ENCODE measurements at places on chromosomes 4 and X.

- peak; percentile 22 for DNase-seq
Measured at GRCh38 chr4:61202638-61203435, 2.7 kb downstream of the ADGRL3 start.

DNA sequence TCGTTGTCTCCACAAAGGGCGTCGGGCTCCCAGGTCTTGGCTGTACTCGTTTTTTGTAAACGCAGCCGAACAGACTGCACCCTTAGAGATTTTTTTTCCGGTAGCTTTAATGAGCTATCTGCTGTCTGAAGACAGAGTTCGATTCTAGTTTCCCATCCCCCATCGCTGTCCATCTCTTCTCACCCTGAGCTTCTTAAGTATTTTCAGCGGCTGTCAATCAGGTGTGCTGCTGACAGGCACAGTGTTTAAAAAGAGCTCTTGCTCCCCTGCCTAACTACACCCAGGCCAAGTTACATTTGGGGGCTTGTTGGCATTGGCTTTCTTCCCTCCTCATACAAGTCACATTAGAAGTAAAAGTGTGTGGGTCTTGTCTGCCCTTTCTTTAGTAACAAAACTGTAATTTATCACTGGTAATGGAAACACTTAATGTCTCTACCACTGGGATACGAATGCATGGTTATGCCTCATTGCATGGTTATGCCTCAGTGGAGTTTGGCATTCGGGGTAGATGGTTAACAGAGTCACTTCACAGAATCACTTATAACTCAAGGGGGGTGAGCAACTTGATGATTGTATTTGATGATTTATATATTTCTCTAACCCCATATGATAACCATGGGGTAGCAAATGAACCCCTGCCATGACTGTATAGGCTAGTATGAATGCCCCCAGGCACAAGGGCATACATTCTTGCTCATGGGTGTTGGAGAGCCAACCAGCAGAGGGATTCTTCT, 1.4 kb upstream of the ARHGAP6 start:
- DNase-seq: no peak

- no peak for DNase-seq
Measured at GRCh38 chr4:26896636-26897035, 36.0 kb downstream of the STIM2 start.

- no peak for DNase-seq
Measured at GRCh38 chr4:83019794-83020494, 9.3 kb upstream of the LIN54 start.

DNA sequence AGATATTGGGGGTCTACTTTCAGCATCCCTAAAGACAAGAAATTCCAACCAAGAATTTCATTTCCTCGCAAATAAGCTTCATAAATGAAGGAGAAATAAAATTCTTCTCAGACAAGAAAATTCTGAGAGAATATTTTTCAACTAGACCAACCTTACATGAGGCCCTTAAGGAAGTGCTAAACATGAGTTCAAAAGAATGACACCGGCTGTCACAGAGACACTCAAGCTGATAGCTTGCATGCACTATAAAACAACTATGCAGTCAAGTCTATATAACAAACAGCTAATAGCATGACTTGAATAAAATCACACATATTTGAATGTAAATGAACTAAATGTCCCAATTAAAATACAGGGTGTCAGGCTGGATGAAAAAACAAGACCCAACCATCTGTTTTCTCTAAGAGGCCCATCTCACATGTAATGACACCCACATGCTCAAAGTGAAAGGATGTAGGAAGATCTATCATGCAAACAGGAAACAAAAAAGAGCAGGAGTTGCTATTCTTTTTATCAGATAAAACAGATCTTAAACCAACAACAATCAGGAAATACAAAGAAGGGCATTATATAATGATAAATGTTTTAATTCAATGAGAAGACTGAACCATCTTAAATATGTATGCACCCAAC, 27.2 kb downstream of the FAAH2 start:
- DNase-seq: no peak

GRCh38 chrX:147217334-147217733, 402.8 kb upstream of the CXorf51A start:
- DNase-seq: no peak

DNA sequence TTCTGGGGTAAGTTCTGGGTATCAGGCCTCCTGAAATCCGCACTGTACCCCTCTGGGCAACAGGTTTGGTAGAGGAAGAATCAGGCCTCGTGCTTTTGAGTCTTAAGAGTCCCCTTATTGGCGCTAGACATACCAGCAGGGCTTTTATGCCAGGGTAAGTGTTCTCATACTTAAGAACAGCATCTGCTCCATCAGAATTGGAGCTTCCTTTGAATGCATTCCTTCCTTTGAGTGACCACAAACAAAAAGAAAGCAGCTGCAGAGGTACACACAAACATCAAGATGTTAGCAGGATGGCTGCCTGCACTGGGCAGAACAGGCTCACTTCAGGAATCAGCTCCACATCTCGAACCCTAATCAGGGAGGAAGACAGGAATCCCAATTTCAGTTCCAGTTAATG, 156.8 kb downstream of the MGST2 start:
- DNase-seq: no peak

- peak; percentile 32 for DNase-seq
Measured at GRCh38 chr4:169115897-169116254, 105.8 kb upstream of the CBR4 start.

DNA sequence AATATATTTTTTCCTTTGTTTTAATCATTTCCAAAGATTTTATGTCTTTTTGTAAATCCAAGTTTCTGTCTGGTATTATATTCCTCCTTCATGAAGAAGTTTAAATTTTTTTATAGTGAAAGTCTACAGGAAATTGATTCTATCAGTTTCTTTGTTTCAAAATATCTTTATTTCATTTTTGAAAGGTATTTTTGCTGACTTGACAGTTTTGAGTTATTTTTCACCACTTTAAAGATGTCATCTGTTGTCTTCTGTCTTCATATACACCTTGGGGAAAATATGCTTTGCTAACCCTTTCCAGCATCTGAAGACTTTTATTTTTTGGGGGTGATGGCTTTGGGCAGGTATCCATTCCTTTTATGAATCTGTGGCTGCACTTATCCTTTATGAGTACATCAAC, 164.4 kb upstream of the EPHA5 start:
- no peak for DNase-seq

DNA sequence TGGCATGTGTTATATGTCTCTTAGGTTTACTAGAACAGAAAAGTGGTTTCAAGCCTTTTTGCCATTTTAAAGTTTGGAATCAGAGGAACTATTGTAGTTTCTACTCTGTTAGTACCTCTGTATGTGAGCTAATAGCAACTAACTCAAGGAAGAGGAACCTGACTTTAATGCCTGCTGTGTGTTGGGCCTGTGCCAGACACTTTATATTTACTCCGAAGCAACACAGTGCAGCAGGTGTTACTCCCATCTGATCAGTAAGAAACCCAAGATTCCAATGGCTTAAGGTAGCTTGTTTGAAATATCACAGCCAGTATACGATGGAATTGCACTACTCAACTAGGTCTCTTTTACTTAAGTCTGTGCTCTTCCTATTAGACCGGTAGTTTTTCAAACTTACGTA, 79.2 kb downstream of the USP9X start:
- DNase-seq: no peak

DNA sequence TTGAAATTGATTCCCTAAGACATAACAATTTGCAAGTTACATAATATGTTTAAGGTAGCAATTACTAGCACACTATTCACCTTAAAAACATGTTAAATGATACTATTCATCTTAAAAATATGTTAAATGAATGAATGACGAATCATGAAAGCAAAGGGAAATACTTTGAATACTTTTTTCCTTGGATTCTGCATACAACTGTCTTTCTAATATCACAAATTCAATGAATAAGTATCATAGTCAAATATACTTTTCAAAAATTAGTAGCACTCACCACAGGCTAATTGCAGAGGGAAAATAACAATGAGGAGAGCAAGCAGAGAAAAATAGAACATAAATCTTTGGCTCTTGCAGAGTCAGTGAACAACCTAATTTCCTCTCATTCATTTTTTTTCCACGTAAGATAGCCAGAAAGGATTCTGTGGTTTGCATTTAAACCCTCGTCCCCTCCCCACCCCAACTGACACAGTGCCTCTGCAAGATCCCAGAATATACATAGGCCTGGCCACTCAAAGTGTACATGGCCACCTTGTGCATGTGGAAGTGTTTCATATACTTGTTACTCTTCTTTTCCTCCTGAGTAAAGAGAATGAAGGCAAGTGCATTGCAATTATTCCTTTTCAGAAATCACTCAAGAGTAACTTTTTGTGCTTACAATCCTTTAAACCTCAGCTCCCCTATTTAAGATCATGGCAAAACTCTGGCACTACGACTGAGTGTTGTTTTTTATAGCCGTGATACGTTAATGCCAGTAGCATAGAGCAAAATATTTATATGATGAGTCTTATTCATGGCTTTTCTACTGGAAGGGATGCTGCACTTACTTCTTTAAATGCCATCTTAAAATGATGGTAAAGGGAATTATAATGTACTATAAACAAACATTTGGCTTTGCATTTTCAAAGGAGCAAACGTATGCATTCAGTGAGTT, 236.4 kb downstream of the PDGFC start:
- no peak for DNase-seq

DNA sequence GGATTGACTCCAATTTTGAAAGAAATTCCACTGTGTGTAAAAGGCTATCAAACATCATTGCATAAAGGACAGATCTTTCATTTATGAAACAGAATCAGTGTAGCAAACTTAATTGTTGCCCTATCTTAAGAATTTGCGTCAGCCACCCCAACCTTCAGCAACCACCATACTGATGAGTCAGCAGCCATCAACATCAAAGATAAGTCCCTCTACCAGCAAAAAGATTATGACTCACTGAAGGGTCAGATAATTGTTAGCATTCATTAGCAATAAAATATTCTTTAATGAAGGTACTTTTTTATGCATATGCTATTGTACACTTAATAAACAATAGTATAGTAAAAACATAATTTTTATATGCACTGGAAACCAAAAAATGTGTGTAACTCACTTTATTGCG, 15.8 kb upstream of the GRSF1 start:
- no peak for DNase-seq

DNA sequence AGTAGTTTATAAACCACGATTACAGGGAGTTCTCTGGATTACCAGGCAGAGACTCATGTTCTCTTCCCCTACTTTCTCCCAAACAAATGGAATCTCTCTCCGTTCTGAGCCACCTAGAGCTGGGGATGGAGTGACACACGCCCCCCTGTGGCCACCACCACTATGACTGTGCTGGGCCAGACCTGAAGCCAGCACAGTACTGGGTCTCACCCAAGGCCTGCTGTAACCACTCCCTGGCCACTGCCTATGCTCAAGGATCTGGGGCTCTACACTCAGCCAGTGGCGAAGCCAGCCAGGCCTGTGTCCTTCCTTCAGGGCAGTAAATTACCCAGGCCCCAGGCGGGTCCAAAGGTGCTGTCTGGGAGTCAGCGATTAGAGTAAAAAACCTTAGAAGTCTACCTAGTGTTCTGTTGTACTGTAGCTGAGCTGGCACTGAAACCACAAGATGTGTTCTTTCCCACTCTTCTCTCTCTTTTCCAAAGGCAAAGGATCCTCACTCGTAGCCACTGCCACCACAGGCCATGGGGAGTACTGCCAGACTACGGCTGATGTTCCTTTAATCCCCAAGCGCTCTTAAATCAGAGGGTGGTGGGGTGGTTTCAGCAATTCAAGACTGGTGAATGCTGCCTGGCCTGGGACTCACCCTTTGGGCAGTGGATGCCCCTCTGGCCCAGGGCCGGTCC, 412.2 kb upstream of the ARX start:
- DNase-seq: no peak

- no peak for DNase-seq
Measured at GRCh38 chr4:32562010-32562409, 1841.8 kb downstream of the PCDH7 start.

- no peak for DNase-seq
Measured at GRCh38 chr4:160265836-160266235, 1163.0 kb downstream of the RAPGEF2 start.

DNA sequence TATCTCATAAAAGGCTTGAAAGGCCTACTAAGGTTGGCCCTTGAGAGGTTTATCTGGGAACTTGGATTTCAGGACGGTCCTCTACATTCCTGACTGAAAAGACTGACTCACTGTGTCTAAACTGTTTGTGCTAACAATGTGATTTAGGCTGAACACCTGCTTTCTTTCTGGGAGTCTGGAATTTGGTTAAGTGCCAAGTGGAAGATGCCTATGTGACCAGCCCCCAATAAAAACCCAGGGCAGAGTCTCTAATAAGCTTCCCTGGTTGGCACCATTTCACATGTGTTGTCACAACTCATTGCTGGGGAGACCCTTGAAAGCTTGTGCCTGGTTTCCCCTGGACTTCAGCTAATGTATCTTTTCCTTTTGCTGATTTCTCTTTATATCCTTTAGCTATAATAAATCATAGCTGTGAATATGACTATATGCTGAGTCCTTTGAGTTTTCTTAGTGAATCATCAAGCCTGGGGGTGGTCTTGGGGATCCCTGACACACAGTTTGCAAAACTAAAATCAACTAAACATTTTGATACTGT, 55.1 kb downstream of the GPR82 start:
- no peak for DNase-seq

DNA sequence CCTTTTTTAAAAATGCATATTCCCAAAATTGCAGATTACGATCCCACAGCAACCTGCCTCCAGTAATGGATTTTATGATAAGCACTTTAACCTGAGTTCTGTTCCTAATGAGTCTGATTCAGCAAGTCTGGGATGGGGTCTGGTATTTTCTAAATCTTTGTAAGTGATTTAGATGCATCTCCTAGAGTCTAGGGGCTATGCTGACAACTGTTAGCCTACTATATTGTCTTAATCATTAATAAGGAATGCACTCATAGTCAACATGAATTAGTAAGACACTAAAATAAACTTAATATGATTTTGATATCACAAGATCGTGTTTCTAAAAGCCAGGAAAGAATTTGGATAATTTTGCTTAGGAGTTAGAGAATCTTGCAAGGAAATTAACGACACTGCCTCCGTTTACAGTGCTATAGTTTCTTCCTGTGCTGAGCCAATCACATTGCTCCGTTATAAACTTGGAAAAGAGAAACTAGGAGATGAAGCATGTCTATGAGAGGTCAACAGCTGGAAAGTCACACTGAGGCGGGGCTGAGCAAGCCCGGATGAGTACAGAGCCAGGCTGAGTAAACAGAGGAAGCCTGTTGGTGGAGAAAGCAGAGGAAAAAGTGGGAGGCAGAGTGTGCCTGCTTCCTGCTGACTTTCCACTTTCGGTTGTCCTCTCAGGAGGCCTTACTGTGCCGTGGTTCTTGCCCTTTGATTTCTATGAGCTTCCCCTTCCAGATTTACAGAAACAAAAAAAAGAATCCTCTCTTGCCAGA, 5.4 kb downstream of the SCARB2 start:
- peak; percentile 66 for DNase-seq

GRCh38 chrX:23434356-23434884, 99.8 kb downstream of the PTCHD1 start:
- no peak for DNase-seq

DNA sequence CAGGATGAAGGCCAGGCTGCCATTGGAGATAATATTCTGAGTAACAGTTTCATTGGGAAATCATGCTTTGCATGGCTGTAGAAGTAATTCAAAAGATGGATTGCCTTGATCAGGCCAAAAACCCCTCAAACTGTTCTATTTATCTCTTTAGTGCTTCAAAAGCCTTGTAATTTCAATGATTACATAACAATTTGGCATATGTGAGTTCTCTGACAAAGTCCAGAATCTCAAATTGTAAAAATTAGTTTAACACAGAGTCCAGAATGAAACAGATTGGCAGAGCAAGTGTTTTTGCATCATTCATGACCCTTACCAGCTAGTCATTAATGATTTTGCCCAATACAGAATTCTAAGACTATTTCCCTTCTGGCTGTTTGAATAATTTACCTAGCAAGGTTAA, 347.3 kb downstream of the SPRY1 start:
- DNase-seq: no peak

Data from NCI-H2029 treated with DMSO at 0.1 percent for 48 hours (cell line).